ENCODE measurements at places on chromosomes 7 and 10.

- DNase-seq, result no peak
These were observed 19.8 kb downstream of the SHH start for GRCh38 chr7:155792315-155792960.

GRCh38 chr7:107078517-107078966 is 34.0 kb downstream of the PRKAR2B start:
- no peak for DNase-seq

GRCh38 chr10:836782-837181 is 94.7 kb downstream of the LARP4B start:
- no peak for DNase-seq

GRCh38 chr7:120735791-120736190 is 122.2 kb downstream of the TSPAN12 start:
- no peak for DNase-seq

GRCh38 chr7:47330026-47330425 is 251.9 kb downstream of the TNS3 start:
- DNase-seq, result no peak

GRCh38 chr10:103669243-103669929 is 175.9 kb downstream of the NEURL1 start:
- DNase-seq, result no peak

DNA sequence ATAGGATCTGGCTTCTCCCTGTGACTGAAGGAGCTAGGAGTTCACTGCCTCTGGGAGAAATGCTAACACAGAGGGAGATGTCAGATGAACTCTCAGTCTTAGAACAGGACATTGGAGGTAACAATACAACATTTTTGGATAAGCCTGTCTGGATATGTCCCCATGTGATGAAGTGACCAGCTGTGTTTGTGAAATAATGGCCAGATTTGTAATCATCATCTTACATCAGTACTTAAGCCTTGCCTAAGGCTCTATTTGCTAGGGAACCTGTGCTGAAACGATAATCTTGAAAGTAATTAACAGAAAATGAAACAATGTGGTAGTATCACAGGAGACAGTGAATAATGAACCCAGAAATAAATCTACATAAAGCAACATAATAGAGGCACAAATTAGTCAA is 56.2 kb downstream of the CRPPA start:
- DNase-seq, result no peak

GRCh38 chr10:96918214-96919002 is 86.3 kb downstream of the LCOR start:
- no peak for DNase-seq
